ENCODE measurements at places on chromosomes 2 and 18.

DNA sequence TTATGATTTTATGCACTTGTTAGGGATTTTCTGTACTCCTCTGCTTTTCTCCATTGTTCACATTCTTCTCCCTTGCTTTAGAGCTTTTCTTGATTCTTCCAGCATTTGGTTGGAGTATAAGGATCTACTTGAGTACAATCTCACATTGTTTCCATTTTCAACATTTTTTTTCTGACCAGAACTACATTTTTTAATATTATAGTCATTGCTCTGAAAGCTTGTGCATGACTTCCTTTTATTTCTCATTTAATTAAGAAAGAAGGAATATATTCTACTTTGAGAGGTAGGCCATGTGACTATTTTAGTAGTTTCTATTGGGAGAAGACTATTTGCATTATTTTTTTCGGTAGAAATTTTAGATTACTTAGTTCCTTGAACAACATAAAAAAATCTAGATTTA lies 200.4 kb downstream of the TMEM247 start:
- DNase-seq: no peak

DNA sequence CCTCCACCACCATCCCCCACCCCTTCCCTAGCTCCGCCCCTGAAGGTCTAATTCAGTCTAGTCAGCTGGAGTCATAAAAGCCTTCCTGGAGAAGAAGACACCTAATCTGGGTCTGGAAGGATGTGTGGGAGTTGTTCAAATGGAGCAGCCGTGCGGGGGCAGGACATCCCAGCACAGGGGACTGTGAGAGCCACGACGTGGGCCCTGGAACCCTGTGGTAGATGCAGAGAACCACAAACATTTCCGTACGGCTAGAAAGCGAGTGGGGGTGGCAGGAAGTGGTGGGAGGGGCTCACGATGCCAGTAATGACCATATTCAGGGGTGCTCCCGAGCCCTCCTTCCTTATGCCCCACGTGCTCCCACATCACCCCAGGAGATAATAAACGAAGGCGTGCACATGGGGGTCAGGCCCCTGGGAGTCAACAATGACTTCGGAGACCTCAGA lies 20.9 kb upstream of the COL6A3 start:
- DNase-seq: peak; percentile 60

DNA sequence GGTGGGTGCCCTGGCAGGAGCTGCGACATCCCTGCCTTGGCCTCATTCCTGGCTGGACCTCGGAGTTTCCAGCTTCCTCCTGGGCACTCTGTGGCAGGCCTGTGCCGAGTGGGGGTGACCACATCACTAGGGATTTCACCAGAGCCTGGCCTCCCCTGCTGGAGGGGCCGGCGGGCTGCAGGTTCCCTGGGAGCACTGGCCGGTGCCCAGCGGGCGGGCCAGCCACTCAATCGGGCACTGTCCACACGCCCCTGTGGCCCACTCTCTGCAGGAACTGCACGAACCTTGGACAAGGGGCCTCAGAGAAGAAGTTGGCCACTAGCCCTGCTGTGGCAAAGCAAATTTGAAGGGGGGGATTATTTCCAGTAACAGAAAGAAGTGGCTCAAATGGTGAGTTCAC lies 110.7 kb upstream of the APCDD1 start:
- DNase-seq: no peak

GRCh38 chr2:186443851-186444250 lies 42.2 kb upstream of the ZC3H15 start:
- no peak for DNase-seq

DNA sequence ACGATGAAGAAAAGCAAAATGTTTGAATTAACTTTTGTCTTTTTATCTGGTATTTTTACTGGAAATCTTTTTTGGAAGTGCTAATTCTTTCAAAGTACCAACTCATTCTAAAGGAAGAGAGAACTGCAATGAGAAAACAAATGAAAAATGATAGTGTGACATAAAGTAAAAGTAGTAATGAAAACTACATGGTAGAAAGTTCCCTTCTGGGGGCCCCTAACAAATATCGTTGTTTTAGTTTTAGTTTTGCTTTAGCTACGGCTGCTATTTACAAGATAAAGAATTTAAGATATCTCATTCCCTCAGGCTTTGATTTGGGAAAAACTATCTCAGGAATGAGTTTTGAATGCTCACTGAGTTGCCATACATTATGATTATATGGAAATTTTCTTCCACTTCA lies 161.4 kb downstream of the XIRP2 start:
- DNase-seq: no peak

DNA sequence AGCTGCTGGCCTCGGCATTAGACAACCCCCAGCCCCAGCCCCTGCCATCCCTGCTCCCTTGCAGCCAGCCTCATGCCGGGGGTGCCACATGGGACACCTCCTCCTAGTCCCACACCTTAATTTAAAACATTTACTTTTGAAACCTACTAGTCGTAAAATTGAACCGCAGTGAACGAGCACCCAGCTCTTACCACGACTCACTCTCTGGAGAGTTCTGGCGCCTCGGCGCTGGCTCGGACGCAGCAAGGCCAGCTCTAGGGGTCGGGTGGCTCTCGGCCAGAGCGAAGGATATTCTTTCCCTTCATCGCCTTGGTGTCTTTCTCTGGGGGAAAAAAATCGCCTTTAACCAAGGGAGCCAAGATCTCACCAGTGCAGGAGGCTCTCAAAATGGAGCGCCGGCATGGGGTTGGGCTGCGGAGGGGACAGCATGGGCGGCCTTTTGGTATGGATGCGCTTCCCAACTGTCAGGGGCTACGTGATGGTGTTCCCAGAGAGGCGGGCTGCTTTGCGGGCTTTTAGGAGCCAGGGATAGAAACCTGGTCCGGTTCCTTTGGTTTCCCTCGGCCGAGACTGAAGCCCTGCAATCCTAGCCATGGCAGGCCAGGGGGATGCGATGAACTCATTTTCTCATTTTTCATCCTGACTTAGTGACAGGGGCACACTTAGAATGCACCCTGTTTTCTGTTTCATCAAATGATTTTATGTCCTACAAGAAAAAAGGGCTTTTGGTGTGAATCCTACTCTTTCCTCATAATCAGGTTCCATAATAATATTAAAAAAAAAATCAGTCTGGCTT lies 2.0 kb downstream of the HPCAL1 start:
- no peak for DNase-seq

DNA sequence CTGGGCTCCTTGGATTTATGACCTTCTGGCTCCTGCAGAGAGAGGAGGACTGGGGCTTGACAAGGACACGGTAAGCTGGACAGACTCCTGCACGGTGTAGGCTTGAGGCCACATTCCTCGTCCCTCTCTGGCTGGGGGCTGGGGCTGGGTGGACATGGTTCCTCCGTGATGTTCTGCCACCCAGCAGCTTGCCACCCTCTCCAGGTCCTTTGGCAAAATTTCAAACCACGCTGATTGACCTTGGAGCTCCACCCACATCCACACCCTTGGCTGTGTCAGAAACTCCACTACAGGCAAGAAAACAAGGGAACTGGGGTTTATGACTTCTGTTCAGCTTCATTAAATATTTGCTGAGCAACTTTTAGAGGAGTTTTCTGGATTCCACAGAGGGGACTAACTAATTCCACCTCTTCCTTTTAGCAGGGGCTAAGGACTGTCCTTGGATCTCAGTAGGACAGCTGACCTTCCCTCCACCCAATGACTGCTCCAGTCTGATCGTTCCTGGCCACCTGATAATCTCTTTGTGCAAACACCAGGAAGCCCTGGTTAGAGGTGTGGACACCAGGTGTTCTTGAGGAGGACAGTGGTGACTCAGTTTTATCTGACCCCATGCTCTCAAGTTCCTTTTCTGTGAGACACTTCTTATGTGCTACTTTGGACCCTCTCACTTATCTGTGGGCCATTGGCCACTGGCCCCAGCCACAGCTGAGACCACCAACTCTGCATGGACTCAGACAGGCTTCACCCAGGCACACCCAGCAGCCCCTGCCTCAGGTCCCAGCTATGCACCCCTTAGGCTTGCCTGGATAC lies 29.3 kb downstream of the GPR55 start:
- no peak for DNase-seq

GRCh38 chr2:136613096-136613495 lies 152.2 kb upstream of the THSD7B start:
- no peak for DNase-seq

- DNase-seq: no peak
Measured at GRCh38 chr2:96112501-96113366, 3.6 kb downstream of the ADRA2B start.

DNA sequence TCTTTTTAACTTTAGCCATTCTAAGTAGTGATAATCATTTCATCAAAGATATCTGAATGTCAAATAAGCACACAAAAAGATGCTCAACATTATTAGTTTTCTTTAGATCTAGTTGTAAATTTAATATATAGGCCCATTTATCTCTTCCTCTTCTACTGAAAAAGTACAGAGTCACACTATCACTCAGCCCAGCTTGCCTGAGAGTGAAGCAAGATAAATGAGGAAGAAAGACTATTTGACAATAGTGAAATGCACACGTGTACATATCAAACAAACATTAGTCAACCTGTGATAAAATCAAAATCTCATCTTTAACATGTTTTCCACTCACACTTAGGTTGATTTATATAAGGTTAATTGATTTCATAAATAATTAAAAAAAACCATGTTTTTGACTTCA lies 83.5 kb upstream of the CCDC195 start:
- DNase-seq: no peak

DNA sequence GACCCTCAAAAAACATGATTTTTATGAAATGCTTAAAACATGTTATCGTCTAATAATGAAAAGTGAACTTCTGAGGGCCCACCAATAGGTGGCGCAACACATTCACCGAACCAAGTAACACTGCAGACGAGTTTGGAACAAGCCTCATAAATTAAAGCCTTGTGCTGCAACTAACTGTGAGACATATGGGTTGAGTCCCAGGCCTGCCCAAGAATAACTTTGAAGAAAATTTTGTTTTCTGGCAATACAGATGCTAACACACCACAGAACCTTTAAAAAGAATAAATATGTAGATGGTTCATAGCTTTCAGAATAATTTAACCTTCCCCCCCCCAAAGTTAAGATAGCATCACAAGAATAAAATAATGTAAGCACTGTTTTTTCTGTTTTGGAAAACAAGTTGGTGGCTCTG lies 285.9 kb downstream of the RNF144A start:
- DNase-seq: peak; percentile 24

GRCh38 chr2:16079637-16080036 lies 139.3 kb downstream of the MYCN start:
- DNase-seq: no peak

DNA sequence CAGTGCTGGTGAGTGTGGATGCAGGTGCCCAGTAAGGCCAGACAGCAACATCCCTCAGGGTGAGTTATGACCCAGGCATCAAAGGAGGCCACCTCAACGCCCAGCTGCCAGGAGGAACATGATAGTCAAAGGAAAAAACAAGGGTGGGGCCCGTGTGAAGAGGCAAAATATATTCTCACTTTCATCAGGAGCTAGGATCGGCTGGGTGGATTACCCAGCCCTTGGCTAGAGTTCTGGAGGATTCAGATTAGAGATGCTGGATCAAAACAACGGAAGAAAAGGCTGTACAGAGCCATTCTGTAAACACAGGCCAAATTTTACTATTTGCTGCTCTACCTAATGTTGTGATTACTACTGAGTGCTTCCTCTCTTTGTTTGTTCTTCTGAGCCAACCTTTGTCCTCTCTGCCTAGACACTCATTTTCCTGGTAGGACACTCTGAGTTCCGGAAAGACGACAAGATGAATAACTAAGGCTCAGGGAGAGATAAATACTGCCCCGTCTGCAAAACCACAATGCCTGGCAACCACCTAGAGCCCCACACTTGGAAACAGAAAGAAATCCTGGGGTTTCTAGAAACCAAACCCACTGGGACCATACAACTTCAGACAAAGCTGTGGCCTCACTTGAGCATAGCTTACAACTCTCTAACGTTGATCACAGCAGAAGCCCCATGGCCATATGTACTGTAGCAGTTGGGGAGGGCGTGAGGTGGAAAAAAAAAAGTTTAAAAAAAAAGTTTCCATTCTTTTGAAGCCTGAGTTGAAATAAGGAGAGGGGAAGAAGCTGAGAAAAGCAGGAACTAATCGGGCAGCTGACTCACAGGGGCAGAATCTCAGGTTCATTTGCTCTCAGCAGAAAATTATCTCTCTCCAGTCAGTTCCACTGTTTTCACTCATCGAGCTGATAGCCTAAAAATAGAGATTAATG lies 17.8 kb upstream of the PMAIP1 start:
- DNase-seq: no peak

GRCh38 chr18:46622999-46623398 lies 34.0 kb downstream of the LOXHD1 start:
- DNase-seq: no peak

GRCh38 chr2:192145496-192145895 lies 49.2 kb downstream of the TMEFF2 start:
- DNase-seq: no peak

GRCh38 chr2:25566694-25567093 lies 106.7 kb downstream of the DTNB start:
- DNase-seq: no peak

DNA sequence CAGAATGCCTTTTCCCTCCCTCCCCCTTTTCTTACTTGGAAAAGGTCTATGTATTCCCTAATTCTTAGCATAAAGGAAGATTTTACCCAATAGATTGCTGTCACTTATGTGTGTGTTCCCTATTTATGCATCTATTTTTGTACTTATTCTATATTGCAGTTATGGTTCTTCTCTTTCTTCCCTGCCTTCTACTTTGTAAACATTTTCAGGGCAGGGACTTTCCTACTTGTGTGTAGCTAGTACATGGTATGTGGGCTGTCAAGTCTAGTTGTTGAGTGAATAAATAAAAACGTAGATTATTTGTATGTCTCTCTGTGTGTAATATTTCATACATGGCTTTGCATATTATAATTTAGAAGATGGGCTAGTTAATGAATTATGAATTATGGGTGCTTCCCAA lies 45.3 kb downstream of the PSMD14 start:
- DNase-seq: no peak

DNA sequence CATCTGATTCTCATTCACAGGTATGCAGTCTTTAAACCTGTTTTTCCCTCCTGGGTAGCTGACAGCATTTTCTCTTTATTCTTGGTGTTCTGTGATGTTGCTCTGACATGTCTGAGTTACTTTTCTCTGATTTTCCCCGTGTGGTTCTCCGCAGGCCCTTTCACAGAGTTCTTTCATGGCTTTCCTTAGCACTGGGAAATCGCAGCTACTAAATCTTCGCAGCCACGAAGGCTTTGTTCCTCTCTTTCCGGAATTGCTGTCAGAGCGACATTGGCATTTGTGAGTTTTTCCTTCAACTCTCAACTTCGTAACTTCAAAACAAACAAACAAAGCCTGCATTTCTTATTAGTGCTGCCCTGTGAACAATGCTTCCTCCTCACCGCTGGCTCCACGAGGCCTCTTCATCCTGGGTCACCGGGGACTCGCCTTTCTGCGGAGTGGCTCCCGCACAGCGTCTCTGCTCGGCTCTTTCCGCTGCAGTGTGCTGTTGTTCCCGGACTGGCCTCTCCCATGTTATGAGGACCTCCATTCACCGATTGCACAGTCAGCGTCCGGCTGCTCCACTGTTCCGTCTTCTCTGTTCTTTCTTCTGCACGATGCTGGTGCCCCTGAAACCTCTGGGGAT lies 16.1 kb downstream of the COLEC11 start:
- DNase-seq: no peak

DNA sequence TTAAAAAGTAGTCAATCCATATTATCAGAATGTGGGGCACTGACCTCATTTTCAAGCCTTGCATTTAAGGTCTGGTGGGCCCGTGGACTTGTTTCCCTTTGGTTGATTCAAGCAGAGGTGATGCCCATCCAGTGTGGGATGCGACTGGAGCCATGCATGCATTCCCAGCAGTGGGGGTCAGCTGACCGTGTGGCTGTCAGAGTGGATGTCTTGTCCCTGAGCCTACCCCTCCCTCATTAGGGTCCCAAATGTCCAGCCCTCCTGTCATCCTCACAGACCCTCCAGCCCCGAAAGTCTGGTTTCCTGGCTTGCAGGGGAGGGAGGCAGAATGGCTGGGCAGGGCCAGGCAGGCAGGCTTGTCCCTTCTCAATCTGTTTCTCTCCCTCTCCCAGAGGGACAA lies 67.3 kb upstream of the SH3RF3 start:
- no peak for DNase-seq
